ENCODE measurements at places on chromosomes 1 and 21.

DNA sequence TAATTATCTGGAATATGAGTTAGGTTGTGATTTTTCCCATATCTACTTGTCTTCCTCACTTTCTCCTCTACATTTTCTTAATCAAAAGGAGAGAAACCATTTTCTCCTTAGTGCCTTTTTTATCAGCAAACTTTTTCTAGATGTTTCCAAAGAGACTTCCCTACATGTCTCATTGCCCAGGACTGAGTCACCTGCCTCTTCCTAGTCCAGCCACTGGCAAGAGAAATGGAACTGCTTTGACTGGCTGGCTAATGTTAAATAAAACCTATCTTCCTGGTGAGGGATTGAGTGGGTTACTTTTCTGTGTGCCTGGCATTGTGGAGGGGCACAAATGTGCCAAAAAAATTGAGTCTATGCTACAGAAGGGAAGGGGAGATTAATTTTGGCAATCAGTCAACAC lies 52.1 kb upstream of the CD5L start:
- no peak for DNase-seq

DNA sequence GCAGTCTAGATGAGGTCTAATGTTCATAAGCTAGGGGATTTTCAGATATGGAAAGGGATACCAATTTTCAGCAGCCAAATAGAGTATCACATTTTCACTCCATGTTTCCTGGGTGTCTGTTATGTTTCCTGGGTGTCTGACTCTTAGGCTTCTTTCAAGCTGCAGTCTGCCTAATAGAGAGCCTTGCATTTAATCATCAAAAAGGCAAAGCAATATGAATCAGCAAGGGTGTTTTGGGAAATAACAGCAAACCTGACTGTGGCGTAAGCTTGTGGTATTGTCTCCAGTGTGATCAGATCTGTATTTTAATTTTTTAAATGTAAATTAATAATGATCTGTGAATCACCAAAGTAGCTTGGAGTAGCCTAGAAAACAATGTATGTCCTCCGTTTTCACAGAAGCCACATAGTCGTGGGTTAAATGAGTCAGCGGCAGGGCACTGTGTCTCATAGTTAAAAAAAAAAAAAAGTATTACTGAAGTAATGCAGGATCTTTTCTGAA lies 10.4 kb downstream of the LGALS8 start:
- DNase-seq, result no peak

GRCh38 chr1:239243006-239243405 lies 143.4 kb upstream of the CHRM3 start:
- no peak for DNase-seq

DNA sequence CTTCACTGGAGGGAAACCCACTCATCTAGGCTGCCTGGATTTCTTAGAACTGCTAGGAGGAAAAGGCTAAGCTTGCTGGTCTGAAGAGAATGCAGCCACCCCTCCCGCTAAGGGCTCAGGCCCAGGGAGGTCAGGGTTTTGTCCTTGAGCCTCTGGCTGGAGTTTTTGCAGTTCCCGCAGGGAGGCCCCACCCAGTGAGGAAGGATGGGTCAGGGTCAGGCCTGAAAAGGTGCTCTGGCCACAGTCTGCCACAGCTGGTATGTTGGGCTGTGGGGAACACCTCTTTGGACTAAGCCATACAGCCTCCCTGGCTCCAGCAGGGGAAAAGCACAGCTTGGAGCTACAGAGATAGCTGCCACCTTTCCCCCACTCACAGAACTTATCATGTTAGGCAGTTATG lies 71.4 kb upstream of the PAPPA2 start:
- DNase-seq, result no peak

DNA sequence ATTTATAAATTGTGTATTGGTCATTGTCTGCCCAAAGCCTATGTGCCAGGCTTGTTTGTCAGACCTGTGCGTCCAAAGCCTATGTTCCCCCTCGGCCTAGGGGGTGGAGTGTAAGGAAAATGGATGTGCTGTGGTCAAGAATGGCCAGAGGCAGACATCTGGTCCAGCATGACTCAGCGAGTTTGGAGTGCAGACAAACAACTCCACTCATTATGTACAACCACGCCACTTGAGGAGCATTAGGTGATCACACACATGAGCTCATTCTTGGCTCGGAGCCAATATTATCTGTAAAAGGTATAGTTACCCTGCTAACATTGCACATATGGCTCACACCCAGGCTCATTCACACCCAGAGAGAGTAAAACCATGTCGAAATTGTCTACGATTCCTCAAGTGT lies 1047.6 kb upstream of the ADGRL4 start:
- peak; percentile 97 for DNase-seq

DNA sequence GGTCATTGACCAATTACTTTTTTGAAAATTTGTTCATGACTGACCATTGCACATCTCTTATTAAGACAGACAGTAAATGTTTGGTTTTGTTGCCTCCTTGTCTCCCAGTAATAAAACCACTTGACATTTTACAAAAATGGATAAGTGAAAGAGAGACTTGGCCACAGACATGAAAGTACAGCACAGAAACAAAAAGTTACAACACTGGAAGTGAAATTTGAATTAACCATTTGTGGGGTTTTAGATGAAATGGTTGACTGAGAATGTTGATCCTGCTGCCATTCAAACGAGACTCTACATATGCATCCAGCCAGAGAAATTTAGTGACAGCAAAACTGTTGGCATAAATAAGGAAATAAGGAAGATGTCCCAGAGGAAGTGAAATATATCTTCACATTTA lies 79.3 kb upstream of the B3GALT2 start:
- no peak for DNase-seq

All from NCI-H1105 treated with DMSO at 0.1 percent for 48 hours (cell line).